ENCODE measurements at places on chromosomes 5 and 9. TPM values are rescaled to one million over a fixed set of nuclear protein-coding genes. Genes with fewer than 3 reads are reported as not detected.

DNA sequence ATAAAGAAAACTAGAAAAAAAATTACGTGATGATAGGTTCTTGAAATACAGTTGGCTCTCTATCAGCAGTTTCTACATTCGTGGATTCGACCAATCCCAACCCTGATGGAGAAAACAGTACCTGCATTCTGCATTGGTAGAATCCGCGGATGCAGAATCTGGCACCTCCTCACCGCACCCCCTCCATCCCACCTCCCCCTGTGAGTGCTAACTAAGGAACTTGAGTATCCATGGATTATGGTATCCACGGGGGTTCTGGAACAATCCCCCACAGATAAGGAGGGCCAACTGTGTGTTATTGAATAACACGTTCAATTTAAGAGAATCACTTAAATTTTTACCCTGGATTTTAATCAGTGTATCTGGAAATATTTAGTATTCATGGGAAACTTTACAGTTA lies 10.5 kb upstream of the PSIP1 start:
- no peak for DNase-seq

- DNase-seq, result no peak
Observed at GRCh38 chr9:105295986-105296385, 51.5 kb downstream of the SLC44A1 start.

DNA sequence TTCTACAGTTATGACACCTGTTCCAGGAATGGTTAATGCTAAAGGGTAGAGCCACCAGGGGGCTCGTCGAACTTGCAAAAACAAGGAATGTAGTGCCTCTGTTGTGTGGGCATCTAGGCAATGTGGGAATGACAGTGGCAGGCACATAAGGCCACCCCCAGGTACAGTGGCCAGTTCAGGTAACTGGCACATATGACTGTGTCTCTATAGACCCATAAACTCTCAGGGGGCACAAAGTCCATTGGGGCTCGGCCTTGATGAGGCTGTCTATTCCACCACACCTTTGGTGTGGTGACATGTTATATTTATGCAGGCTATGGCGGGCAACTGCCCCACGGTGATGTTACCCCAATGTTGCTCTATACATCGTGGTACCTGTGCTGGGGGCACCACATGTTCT lies 59.6 kb upstream of the FAM120A start:
- no peak for DNase-seq

Gene FAM200C
- 9.6 TPM for total RNA-seq

GRCh38 chr9:90827181-90827871 lies 25.7 kb downstream of the SYK start:
- no peak for DNase-seq

GRCh38 chr5:3269395-3270169 lies 326.1 kb upstream of the IRX1 start:
- no peak for DNase-seq

DNA sequence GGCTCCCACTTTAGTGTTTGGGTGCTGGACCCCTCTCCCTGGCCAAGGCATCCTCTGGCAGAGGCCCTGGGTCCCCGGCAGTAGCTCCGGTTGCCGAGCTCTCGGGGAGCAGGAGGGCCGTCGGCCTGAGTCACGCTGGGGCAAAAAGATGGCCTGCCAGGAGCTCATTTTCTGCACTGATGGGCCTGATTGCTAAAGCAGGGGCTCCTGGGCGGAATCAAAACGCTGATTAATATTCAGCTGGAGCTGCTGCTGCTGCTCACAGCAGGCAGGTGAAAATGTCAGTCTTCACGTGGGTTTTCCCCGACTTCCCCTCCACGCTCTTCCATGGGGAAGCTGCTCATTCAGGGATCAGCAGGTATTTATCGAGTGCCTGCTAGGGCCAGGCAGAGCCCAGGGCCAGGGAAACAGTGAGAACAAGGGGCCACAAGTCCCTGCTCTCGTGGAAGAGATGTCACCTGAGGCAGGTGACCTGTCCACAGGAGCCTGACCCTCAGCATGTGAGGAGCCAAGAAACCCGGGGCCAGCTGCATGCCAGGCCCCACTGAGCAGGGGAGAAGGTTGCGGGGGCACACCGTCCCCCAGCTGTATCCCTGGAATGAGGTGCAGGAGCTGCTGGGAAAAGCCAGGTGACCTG lies 22.1 kb downstream of the LAMC3 start:
- no peak for DNase-seq

DNA sequence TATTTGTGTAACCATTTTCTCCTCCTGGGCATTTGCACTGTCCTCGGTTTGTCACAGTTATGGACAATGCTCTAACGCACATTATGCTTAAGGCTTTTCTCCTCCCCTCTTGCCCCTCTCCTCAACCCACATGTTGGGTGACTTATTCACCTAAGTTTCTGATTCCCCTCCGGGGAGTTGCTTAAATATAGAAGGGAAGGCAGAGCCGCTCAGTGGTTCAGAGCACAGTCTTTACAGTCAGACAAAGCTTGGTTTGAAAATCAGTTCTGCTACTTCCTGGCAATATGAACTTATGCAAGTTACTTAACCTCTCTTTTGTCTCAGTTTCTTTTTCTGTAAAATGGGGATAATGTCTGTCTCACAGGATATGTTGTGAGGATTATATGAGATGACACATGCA lies 41.2 kb upstream of the SPRY4 start:
- no peak for DNase-seq

Gene ABO
- total RNA-seq, result 0.11 TPM

DNA sequence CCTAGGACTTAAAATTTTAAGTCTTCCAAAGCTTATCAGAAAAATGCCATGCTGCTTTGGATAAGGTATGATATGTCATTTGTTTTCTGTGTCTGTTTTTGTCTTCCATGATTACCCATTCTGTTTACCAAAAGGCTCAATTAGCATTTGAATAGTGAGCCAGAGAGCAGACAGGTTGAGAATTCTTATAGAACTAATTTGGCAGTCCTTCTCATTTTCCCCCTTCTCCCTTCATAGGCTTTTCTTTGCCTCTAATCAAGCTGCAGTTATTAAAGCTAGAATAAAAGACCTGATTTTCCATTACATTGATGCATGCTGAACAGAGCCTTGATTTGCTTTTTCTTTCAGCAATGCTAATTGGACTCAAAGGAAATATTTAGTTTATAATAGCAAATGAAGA lies 993.0 kb downstream of the MAT2B start:
- no peak for DNase-seq

DNA sequence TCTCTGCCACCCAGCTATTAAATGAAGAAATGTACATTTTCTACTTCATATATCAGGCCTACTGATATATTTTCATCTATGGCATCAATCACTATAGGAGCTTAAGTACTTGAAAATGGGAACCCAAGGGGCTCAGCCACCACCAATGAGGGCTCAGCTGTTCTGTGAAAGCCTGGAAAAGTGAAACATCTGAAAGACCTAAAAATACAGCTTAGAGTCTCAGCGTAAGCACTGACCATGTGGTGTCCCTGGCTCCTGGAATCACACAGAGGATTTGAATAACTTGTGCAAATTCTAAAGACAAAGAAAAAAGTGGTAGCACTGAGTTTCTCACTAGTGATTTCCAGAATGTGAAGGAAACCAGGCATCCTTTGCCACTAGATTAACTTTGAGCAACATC lies 64.5 kb downstream of the PTPRD start:
- no peak for DNase-seq

GRCh38 chr9:96192710-96193109 lies 109.3 kb downstream of the HSD17B3 start:
- DNase-seq, result no peak

GRCh38 chr5:172881691-172882370 lies 47.8 kb downstream of the ERGIC1 start:
- no peak for DNase-seq

GRCh38 chr5:40615586-40616170 lies 64.0 kb upstream of the PTGER4 start:
- no peak for DNase-seq

DNA sequence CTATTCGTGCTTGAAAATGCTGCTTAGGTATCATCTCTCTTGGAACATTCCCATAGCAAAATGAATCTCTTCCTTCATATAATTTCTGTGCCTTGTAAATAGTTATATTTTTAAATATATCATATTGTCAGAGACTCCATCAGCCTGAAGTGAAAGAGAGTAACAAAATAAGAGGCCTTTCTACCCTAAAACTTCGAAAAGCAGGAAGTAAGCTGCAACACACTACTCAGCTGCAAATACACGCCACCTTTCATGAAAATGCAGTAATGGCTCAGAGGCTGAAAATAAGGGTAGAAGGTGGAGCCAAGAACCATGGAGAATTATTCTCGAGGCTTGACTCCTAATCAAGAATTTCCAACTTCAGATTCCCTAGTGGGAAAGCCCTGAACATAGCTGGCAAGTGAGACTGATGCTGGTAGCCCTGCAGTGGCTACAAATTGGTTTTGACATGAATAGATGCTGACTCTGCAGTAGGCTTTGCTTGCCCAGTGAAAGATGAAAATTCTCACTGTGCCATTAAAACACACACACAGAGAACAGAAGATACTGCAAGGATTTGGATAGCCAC lies 30.2 kb upstream of the PTGER4 start:
- no peak for DNase-seq

DNA sequence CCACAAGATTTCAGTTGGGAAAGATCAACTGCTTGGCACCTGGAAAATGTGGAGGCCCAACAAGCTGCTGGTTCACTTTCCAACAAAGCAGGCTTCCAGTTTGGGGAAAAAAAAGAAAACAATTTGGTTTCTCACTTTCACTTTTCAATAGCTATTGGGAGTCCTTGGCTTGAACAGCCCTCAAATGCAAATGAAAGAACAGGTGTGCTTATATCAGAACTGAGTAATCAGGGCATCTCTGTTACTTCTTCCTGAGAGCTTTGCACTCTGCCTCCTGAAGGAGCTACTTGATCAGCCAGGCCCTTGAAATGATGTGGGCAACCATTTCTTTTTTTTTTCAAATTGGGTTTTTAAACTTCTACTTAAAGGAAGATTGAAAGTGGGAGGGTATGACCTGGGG lies 73.5 kb downstream of the MFAP3 start:
- no peak for DNase-seq

- no peak for DNase-seq
Observed at GRCh38 chr5:71957292-71957898, 149.9 kb upstream of the MAP1B start.

- DNase-seq, result no peak
Observed at GRCh38 chr9:81595887-81596543, 93.3 kb downstream of the TLE1 start.

DNA sequence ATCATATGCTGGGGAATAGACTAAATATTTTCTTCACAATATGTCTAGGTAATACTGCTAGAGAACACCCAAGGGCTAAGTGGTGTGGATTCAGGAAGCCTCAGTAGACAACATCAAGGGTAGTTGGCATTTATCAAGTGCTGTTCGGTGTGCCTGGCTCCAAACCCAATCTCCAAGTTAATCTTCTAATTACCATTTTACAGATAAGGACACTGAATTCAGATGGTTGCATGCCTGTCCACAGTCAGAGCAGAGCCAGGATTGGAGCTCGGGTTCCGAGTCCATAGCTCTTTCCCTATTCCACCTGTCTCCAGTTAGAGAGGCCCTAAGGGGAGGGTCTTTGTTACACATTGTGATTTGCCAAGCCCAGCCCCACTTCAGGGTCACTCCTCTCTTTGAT lies 58.2 kb downstream of the FGF18 start:
- DNase-seq, result no peak

GRCh38 chr9:89690334-89690912 lies 85.6 kb downstream of the GADD45G start:
- no peak for DNase-seq

DNA sequence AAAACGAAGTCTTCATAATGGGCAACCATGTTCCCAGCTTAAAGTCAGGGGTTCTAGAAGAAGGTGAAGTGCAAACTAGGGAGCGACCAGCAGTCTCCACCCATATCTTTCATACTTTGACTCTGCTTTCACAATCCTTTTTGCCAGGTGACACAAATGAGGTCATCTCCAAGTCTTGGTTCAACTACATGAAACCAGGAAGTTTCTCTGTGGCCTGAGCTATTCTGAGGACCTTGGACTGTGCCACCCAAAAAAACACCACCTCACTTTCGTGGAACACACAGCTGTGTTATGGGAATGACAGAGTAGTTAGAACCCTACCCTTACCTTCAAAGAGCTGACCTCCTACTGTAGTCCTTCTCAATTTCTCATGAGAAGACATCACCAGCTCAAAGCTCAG lies 309.2 kb downstream of the AGTPBP1 start:
- no peak for DNase-seq

GRCh38 chr9:69943148-69943806 lies 100.4 kb upstream of the MAMDC2 start:
- no peak for DNase-seq

Gene GAS1
- total RNA-seq, result 24.6 TPM

GRCh38 chr9:9177081-9177480 lies 1377.5 kb upstream of the DMAC1 start:
- DNase-seq, result no peak

- DNase-seq, result no peak
Observed at GRCh38 chr5:68269820-68270219, 54.3 kb downstream of the PIK3R1 start.

Gene LOX
- total RNA-seq, result 1.4 TPM

- DNase-seq, result no peak
Observed at GRCh38 chr9:72444435-72444834, 77.0 kb upstream of the TMC1 start.

Gene CSF2
- total RNA-seq, result not detected

Gene CER1
- 0.32 TPM for total RNA-seq

DNA sequence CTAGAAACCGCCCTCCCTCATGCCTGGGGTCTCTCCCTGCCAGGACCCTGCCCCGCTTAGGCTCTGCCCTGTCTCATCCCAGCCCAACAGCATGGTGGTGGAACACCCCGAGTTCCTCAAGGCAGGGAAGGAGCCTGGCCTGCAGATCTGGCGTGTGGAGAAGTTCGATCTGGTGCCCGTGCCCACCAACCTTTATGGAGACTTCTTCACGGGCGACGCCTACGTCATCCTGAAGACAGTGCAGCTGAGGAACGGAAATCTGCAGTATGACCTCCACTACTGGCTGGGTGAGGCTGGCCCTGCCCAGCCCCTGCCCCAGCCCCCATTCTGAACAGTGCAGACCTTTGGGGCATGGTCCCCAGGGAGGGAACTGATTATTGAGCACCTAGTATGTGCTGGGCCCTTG lies 33.9 kb downstream of the GSN start:
- DNase-seq, result no peak

- DNase-seq, result no peak
Observed at GRCh38 chr9:90309809-90310520, 332.7 kb downstream of the DIRAS2 start.

DNA sequence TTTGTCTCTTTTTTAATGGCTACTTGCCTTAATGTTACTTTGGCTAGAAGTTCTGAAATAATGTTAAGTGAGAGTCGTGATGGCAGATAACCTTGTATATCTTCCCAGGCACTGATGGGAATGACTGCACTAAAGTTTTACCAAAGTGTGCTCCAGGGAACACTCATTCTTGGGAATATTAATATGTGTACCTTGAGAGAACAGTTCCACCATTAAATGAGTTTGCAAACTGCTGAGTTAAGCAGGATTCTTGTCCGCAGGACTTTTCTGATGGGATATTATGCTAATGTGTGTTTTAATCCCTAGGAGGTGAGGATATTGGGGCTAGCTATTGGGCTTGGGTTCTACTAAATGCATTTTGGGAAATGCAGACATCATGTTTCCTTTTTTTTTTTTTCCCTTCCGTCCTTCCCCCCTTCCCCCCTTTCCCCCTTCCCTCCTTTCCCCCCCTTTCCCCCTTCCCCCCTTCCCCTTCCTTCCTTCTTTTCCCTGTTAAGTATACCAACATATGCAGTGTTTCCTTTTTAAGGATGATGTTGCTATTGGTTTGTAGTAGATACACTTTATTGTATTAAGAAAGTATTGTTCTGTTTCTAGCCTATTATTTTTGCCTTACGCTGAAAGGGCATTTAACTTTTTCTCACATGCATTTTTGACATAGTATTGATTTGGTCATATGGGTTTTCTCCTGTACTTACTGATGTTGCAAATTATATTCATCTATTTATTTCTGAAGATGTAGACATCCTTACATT lies 15.5 kb downstream of the ZBTB34 start:
- no peak for DNase-seq

GRCh38 chr9:92807757-92808725 lies 43.4 kb upstream of the BICD2 start:
- no peak for DNase-seq

All from neural crest cell (in vitro differentiated cells).